ENCODE measurements at places on chromosomes 5 and 9. TPM values are rescaled to one million over a fixed set of nuclear protein-coding genes. Genes with fewer than 3 reads are reported as not detected.

DNA sequence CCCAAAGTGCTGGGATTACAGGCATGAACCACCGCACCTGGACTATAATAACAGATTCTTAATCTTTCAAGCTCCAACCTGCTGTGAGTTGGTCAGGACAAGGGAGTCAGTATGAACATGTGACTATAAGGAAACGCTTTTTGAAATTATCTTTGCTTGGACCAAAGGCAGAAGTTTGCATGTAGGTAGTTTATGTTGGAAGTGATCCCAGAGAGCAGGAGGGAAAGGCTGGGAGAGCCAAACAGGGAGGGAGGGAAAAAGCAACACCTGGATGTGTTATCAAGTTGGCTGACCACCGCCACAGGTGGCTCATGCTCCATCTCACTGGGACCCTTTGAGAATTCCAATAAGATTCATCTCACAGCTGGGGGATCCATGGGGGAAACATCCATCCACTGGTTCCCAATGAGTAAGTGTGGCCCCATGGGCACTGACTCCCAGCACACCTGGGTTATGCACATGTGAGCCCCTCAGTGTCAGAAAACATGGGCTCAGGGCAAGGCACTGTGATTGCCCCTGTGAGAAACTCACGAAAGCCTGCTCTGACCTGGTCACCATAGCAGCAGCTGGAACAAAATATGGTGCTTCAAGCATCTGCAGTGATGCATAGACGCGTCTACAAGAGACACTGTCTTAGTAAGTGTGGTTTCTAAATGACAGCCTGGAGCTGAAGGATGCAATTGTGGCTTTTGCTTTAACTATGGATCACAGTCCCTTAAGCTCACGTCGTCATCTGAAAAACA, 62.1 kb downstream of the ARSB start:
- no peak overlapping the region for H3K27ac ChIP-seq
- no peaks in the 10 kb centered on the region for H3K4me1 ChIP-seq
- DNase-seq = no peak
- no peaks in the 10 kb centered on the region for H3K36me3 ChIP-seq

ARHGEF28 gene
- 4.9 TPM for total RNA-seq

- DNase-seq = no peak
- H3K4me1 ChIP-seq = peaks cover 21% of the 10 kb centered on the region
- H3K36me3 ChIP-seq = no peaks in the 10 kb centered on the region
- peaks cover 81% of the 10 kb centered on the region for H3K27me3 ChIP-seq
Measured at GRCh38 chr5:135488727-135489465, 36.7 kb upstream of the TIFAB start.

ENTPD8 gene
- total RNA-seq = not detected

DNA sequence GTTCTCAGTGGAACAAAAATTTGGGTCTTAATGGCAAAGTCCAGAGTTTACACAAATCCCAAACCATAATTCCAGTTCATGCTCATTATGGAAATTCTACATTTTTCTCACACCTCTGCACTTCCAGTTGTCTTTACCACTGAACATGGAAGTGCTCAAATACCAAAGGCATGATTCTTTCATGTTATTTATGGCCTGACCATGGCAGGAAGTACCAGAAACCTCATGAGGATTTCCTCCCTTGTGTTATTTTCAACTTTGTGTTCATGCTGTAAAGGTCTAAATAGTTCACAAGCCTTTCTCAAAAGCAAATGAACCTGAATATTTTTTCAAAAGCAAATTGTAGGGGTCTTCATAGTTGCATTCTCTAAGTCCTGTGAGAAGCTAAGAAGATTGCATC, 82.0 kb upstream of the ITGA1 start:
- H3K27ac ChIP-seq = no peak overlapping the region
- DNase-seq = no peak
- no peaks in the 10 kb centered on the region for H3K27me3 ChIP-seq
- no peak overlapping the region for H3K4me3 ChIP-seq
- no peaks in the 10 kb centered on the region for H3K36me3 ChIP-seq

ZNF354C gene
- 12.1 TPM for total RNA-seq

AHRR gene
- under 0.01 TPM for total RNA-seq

DNA sequence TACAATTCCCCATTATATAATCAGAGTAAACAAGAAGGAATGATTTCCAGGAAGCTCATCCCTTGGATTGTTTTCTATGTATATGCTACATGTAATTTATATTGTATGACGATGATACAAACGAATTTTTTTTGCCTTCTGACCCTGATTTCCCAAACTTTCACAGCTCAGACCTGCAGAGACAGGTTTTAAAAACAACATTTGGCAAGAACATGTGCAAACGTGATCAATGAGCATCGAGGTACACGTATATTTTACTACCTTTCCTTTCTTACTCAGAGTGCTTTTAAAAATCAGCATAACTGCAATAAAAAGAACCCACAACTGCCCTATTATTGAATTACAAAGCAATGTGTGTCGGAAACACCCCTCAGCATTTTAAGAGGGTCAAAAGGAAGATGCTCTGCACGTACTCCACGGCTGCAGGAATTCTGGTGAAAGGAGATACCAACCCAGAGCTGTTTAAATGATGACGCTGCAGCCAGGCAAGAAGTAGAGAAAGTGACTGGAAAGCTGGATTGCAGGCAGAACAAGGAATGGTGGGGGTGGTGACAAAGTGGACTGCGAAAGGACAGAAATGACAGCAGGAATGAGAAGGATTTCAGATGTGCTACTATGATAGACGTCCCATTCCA, 533.5 kb downstream of the RAB3C start:
- no peak overlapping the region for H3K27ac ChIP-seq
- no peaks in the 10 kb centered on the region for H3K36me3 ChIP-seq
- H3K4me1 ChIP-seq = peaks cover 23% of the 10 kb centered on the region
- no peak for DNase-seq

PLPP6 gene
- total RNA-seq = 3.8 TPM

OTULIN gene
- 13.2 TPM for total RNA-seq

PCDHGA4 gene
- total RNA-seq = 7.8 TPM

DNA sequence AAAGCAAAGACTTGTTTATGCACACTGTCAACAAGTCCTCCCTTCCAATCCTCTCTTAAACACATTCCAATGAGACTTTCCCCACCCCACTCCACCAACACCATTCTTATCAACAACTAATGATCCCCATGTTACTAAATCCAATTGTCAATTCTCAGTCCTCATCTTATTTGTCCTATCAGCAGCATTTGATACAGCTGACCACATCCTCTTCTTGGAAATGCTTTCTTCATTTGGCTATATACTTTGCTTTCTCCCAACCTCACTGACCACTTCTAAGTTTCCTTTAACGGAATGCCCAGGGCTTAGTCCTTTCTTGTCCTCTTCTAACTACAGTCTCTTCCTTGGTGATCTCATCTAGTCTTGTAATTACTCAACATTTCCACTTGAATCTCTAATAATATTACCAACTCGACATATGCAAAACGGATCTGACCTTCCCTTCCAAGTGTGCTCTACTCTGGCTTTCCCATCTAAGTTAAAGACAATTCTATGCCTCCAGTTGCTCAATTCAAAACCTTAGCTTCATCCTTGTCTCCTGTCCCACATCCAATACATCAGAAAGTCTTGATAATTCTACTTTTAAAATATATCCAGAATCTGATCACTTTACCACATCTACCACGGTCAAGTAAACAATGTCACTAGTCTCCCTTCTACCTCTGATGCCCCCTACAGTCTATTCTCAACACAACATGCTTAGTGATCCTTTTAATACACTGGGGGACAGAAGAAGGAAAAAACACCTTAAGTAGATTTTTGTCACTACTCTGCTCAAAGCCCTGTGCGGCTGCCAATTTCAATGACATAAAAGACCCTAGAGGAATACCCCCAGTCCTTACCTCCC, 25.5 kb downstream of the AGTPBP1 start:
- H3K27ac ChIP-seq = no peak overlapping the region
- DNase-seq = no peak
- no peak overlapping the region for H3K4me3 ChIP-seq
- no peaks in the 10 kb centered on the region for H3K36me3 ChIP-seq

WNK2 gene
- 16.0 TPM for total RNA-seq

GRCh38 chr5:33379757-33380156, 61.0 kb upstream of the TARS1 start:
- H3K27me3 ChIP-seq = no peaks in the 10 kb centered on the region
- no peaks in the 10 kb centered on the region for H3K4me1 ChIP-seq
- no peak for DNase-seq
- H3K4me3 ChIP-seq = no peak overlapping the region
- no peaks in the 10 kb centered on the region for H3K36me3 ChIP-seq

DNA sequence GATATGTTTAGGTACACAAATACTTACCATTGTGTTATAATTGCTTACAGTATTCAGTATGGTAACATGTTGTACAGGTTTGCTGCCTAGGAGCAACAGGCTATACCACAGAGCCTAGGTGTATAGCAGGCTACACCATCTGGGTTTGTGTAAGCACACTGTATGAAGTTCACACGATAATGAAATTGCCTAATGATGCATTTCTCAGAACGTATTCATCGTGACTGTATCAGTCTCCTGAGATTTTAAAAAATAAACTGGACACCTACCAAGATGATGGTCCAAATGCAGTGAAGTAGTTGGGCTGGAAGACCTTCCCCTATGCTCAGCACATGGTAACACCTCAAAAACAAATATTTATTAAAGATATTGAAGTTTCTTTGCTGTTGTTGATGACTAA, 103.3 kb upstream of the NFIB start:
- H3K27me3 ChIP-seq = no peaks in the 10 kb centered on the region
- no peaks in the 10 kb centered on the region for H3K36me3 ChIP-seq
- H3K4me3 ChIP-seq = no peak overlapping the region
- H3K27ac ChIP-seq = no peak overlapping the region

BNC2 gene
- 148 TPM for total RNA-seq

DNA sequence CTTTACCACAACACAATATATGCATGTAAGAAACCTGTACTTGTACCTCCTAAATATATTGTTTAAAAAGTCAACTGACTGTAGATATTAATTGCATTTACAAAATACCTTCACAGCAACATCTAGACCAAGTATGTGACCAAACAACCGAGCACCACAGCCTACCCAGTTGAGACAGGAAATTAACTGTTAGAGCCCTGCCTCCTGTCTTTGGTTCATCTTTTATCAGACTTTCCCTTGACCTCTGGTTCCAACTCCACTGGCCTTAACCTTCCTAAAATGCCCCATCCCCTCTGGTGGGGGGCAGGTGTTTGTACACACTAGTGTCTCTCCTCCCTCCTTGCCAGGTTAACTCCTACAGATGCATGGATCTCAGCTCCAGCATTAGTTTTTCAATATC, 155.0 kb upstream of the PANK3 start:
- no peak for DNase-seq
- H3K4me1 ChIP-seq = no peaks in the 10 kb centered on the region
- H3K36me3 ChIP-seq = no peaks in the 10 kb centered on the region
- H3K4me3 ChIP-seq = no peak overlapping the region
- H3K27me3 ChIP-seq = no peaks in the 10 kb centered on the region

DNA sequence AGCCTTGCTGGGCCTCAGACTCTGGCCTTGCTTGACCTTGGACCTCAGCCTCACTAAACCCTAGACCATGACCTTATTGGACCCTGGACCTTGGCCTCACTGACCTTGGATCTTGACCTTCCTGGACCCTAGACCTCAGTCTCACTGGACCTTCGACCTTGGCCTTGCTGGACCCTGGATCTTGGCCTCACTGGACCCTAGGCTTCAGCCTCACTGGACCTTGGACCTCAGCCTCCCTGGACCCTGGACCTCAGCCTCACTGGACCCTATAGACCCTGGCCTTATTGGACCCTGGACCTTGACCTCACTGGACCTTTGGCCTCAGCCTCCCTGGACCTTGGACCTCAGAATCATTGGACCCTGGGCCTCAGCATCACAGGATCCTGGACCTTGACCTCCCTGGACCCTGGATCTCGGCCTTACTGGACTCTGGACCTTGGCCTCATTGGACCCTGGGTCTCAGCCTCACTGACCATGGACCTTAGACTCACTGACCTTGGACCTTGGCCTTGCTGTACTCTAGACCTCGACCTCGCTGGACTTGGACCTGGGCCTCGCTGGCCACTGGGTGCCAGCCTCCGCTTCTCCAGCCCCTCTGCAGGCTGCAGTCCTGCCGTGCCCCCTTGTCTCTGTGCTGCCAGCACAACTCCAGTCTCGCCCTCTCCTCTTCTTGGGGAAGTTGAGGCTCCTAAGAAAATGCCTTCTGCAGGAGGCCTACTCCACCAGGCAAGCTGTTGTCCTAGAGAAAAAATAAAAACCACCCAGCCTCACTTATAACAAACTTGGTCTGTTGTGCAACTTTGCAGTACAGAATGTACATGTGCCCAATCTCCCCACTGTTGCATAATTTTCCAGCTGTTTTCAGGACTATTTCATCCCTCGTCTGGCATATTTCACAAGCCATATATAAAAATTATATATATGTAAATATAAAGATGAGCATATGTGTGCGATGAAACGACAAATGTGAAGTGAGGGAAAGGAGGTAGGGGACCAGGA, 11.0 kb upstream of the ADAMTS2 start:
- H3K27ac ChIP-seq = peak overlapping the region; percentile 65
- no peak overlapping the region for H3K4me3 ChIP-seq
- no peak for DNase-seq
- H3K36me3 ChIP-seq = no peaks in the 10 kb centered on the region

IFNA10 gene
- total RNA-seq = not detected

- H3K27ac ChIP-seq = peak overlapping the region; percentile 70
- H3K27me3 ChIP-seq = no peaks in the 10 kb centered on the region
- peaks cover 73% of the 10 kb centered on the region for H3K4me1 ChIP-seq
- peak overlapping the region; percentile 15 for H3K4me3 ChIP-seq
- H3K36me3 ChIP-seq = no peaks in the 10 kb centered on the region
- DNase-seq = no peak
Measured at GRCh38 chr5:59296317-59297264, 596.9 kb downstream of the PDE4D start.

BARHL1 gene
- not detected for total RNA-seq

GRCh38 chr5:36272136-36272690, 29.5 kb downstream of the RANBP3L start:
- H3K4me1 ChIP-seq = no peaks in the 10 kb centered on the region
- H3K27ac ChIP-seq = no peak overlapping the region
- no peaks in the 10 kb centered on the region for H3K27me3 ChIP-seq

- no peak overlapping the region for H3K4me3 ChIP-seq
- no peak overlapping the region for H3K27ac ChIP-seq
- H3K36me3 ChIP-seq = no peaks in the 10 kb centered on the region
- no peak for DNase-seq
Measured at GRCh38 chr5:17225520-17225919, 8.1 kb downstream of the BASP1 start.

HAVCR1 gene
- total RNA-seq = not detected
